ENCODE measurements at places on chromosomes 4 and X.
A peak's percentile ranks its signal among the peaks of the same experiment; 100 is the strongest.

- H3K27ac ChIP-seq = no peak overlapping the region
- DNase-seq = no peak
These were observed 55.4 kb downstream of the MAML3 start for GRCh38 chr4:140098455-140099160.

DNA sequence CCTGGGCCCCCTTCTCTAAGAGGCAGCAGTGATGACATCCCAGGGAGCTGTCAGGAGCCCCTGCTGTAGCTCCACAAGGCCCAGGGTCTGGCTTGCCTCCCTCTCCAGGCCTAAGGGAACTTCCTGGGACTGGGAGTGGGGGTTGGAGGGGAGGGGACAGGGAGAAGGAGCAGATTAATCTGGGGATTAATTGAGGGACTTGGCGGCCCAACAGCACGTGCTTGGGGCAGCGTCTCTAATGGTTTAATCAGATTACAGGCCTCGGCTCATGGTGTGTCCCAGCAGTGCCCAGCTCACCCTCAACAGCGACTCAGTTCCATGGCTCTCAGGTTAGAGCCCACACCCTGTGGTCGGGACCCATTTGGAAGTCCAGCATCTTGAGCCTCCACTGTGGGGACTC is 47.9 kb downstream of the EFNB1 start:
- no peak overlapping the region for H3K4me3 ChIP-seq
- H3K36me3 ChIP-seq = no peaks in the 10 kb centered on the region
- no peak for DNase-seq
- no peaks in the 10 kb centered on the region for H3K4me1 ChIP-seq

GRCh38 chrX:31706466-31706865 is 634.6 kb upstream of the FTHL17 start:
- H3K27me3 ChIP-seq = no peaks in the 10 kb centered on the region
- no peaks in the 10 kb centered on the region for H3K4me1 ChIP-seq
- no peak for DNase-seq
- no peak overlapping the region for H3K4me3 ChIP-seq

DNA sequence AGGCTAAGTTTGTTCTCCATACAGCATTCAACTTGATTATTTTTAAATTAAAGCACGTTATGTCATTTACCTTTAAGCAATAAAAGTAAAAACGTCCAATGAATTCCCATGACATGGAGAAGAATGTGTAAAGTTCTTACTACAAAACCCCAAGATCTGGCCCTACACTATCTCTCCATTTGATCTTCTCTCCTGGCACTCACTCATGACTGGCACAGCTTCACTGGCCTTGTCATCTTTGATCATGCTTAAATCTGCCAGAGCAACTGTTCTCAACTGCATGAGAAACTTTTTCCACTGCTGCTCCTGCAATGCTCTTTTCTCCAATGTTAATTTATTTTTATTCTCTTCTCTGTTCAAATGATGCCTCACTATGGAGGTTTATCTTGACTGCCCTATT is 1109.0 kb upstream of the IGFBP7 start:
- no peak for DNase-seq
- no peaks in the 10 kb centered on the region for H3K36me3 ChIP-seq
- no peaks in the 10 kb centered on the region for H3K27me3 ChIP-seq
- no peak overlapping the region for H3K27ac ChIP-seq

DNA sequence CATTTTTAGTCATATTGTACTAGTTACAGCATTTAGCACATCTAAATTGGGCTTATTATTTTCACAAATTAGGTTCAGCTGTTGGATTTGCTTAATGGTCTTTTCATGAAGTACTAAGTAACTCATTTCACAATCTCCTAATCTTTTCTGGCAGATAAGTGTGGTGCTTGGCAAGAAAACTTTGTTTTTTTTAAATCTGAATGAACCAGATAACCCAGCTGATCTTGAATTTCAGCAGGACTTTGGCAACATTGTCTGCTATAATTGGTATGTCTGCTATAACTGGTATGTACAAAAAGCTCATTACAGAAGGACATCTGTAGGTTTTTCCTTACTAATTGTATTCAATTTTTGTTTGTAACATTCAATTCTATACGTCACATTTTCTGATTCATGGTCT is 22.7 kb downstream of the WDR19 start:
- H3K27ac ChIP-seq = no peak overlapping the region
- H3K27me3 ChIP-seq = no peaks in the 10 kb centered on the region
- no peak overlapping the region for H3K4me3 ChIP-seq
- H3K4me1 ChIP-seq = no peaks in the 10 kb centered on the region
- H3K36me3 ChIP-seq = peaks cover 52% of the 10 kb centered on the region

DNA sequence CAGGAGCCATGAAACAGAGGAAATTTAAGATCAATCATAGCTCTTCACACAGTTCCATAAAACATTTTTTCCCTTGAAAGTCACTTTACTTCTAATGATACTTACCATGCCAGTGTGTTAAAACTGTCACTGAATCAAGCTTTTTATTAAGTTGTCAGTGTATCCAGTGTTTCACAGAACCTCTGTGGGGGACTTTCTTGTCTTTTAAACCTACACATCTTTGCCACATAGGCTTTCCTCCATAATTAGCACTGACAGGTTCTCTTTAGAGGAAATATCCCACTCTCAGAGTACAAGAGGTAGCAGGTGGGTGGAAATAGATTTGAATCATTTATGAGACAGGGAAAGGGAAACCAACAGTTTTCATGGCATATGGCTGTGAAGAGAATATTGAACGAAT is 25.8 kb upstream of the DYNLT3 start:
- H3K27ac ChIP-seq = no peak overlapping the region
- H3K36me3 ChIP-seq = no peaks in the 10 kb centered on the region
- H3K4me3 ChIP-seq = no peak overlapping the region
- H3K4me1 ChIP-seq = no peaks in the 10 kb centered on the region
- H3K27me3 ChIP-seq = no peaks in the 10 kb centered on the region

DNA sequence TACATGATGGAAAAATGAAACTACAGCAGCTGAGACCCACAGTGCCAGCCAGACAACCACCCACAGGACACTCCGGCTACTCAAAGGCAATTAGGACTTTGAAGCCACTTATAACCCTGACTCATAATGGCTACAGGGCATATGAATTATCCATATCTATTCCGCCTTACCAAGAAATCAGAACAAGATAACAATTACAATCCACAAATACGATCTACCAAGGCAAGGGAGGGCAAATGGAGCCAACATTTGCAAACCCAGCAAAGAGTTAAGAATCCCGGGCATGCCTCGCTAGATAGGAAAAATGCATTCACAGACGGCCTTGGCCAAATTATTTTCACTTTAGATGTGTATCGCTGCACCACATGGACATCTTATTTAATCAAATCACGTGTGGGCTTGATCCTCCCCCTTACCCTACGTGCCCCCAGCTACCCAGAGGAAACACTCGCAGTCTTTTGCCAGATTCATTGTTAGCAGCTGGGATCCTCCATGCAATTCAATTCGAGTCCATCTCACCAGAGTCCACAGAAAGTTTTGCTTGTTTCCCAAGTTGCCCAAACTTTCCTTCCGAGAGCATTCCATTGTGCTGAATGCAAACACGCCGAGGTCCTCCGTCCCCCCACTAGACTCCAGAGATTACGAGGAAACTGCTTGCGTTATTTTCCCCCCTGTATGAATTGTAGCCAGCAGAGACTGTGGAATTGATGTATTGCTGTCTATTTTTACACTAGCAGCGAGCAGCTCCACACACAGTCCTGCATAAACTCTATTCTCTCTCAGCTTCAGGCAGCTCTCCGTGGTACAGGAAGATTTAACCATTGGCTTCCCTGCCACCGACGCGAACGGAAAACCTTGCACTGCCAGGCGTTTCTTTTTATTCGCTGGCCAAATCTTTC is 1.2 kb downstream of the PPARGC1A start:
- no peak overlapping the region for H3K27ac ChIP-seq
- H3K4me3 ChIP-seq = peak overlapping the region; percentile 75
- H3K4me1 ChIP-seq = peaks cover 24% of the 10 kb centered on the region
- no peak for DNase-seq
- no peaks in the 10 kb centered on the region for H3K36me3 ChIP-seq

DNA sequence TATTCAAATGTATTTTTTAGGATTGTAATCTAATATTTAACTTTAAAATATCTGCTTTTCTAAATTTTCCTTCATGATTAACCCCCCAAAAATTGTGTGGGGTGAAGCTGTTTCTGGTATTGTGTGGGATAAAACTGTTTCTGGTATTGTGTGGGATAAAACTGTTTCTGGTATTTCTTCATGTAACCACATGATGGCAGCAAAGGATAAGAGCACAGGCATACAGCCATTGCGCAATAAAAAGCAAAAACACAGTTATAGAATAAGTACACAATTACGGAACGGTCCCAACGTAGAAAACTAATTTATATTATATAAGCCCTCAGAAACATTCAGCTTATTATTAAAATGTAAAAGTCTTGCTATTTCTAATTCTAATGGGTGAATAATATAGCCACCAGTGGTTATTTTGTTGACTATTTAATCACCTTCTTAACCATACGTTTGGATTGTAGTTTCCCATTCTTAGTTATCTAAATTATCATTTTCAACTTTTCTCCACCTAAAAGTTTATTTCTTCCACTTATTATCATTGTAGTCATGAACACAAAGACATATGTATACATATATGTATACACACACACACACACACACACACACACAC is 333.9 kb upstream of the FSTL5 start:
- H3K36me3 ChIP-seq = no peaks in the 10 kb centered on the region
- H3K27ac ChIP-seq = no peak overlapping the region
- no peaks in the 10 kb centered on the region for H3K27me3 ChIP-seq
- DNase-seq = no peak

DNA sequence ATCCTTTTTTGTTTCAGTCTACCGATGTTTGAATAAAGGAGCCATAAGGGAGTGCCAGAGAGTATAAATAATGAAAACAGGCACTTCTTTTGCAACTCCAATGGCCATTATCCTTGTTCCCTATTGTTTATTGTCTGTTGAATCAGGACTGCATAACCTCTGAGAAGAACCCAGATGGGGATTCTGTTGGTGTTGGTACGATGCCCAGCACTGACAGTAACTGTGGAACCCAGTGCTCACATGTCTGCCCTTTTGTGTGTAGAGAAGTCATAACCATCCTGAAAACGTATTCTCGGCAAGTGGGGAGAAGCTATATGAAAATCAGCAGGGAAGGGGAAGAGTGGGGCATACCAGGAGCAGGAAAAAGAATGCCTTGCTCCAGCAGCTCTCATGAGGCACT is 195.1 kb upstream of the EDNRA start:
- DNase-seq = no peak
- H3K27me3 ChIP-seq = peaks cover 1% of the 10 kb centered on the region
- no peaks in the 10 kb centered on the region for H3K36me3 ChIP-seq
- H3K4me3 ChIP-seq = no peak overlapping the region

GRCh38 chrX:21972721-21973120 is 32.2 kb downstream of the SMS start:
- H3K36me3 ChIP-seq = no peaks in the 10 kb centered on the region
- peak overlapping the region; percentile 41 for H3K4me3 ChIP-seq
- no peaks in the 10 kb centered on the region for H3K27me3 ChIP-seq

GRCh38 chr4:32140636-32141035 is 1420.5 kb downstream of the PCDH7 start:
- DNase-seq = no peak
- no peaks in the 10 kb centered on the region for H3K4me1 ChIP-seq
- no peak overlapping the region for H3K27ac ChIP-seq

- no peaks in the 10 kb centered on the region for H3K36me3 ChIP-seq
- H3K27ac ChIP-seq = no peak overlapping the region
- DNase-seq = no peak
- no peak overlapping the region for H3K4me3 ChIP-seq
These were observed 689.6 kb downstream of the CCSER1 start for GRCh38 chr4:90816754-90817153.

DNA sequence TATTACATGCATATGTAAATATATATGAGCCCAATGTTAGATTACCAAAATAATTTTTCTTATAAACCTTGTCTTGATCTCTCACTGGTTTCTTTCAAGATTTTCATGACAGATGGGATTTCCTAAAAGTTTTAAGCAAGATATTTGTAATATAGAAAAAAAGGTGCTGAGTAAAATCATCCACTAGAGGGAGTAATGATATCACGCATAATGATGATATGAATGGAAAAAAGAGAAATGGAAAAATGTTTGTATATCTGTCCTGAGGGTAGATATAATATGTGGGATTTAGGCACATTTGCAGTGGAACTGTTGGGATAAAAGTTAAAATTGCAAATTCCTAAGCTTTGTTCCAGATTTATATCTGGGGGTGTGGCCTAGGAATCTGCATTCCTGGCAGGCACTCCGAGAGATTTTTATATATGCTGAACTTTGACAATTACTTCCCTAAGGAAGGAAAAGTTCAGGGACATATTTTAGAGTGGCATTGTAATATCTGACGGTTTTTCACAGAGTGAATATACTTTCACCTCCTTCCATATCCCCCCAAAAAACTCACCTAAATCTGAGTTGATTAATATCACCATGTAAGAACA is 60.5 kb downstream of the TMA16 start:
- peaks cover 18% of the 10 kb centered on the region for H3K4me1 ChIP-seq
- H3K27ac ChIP-seq = no peak overlapping the region
- no peak for DNase-seq
- H3K4me3 ChIP-seq = no peak overlapping the region

GRCh38 chr4:153013202-153013977 is 77.3 kb downstream of the FHDC1 start:
- no peak overlapping the region for H3K4me3 ChIP-seq
- peaks cover 9% of the 10 kb centered on the region for H3K36me3 ChIP-seq

DNA sequence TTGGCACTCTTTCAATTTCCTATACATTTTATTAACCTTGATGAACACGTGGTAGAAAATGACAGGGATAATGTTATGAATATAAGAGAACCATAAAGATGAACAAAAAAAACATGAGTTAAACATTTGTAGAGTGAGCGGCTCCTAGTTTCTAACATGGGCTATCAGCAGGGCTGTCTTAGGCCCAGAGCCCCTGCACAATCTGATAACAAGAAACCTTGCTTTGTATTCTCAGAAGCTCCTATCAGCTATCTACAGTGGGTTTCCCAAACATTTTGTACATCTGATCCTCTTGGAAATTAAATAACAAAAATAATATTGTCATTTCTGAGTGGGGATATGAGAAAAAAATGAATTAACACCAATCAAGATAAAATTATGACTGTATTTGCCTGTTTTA is 10.6 kb upstream of the RBPJ start:
- no peak for DNase-seq
- no peak overlapping the region for H3K27ac ChIP-seq
- no peak overlapping the region for H3K4me3 ChIP-seq
- peaks cover 2% of the 10 kb centered on the region for H3K36me3 ChIP-seq
